NCI-H1694 treated with DMSO at 0.1 percent for 48 hours (cell line): ENCODE measurements at places on chromosomes 12 and 14.

GRCh38 chr12:128687851-128688250, 135.9 kb downstream of the SLC15A4 start:
- DNase-seq, result no peak

DNA sequence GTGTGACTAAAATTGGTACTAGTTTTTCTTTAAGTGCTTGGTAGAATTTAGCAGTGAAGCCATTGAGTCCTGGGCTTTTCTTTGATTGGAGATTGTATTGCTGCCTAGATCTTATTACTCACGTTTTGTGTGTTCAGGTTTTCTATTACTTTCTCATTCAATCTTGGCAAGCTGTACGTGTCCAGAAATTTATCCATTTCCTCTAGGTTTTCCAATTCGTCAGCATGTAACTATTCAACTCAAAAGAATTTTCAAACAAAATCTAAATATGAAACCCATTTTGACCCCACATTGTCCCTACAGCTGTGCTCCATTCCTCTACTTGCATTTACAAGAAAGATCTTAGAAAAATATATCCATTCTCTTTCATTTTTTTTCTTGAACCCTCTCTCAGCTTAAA, 1613.4 kb upstream of the SEL1L start:
- DNase-seq, result no peak

DNA sequence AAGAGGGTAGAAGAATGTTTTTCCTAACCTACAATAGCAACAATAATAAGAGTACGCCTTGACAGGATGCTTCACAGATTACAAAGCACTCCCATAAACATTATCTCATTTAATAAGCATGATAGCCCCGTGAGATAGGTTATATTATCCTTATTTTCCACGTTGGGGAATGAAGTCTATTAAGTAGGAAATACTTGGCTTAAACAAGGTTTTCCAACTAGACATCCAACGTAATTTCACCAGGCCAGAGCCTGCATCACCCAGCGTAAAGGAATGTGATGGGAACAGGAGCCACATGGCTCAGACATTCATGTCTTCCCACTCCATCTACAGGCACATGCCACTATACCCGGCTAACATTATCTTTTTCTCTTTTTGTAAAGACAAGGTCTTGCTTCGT, 223.4 kb upstream of the AMIGO2 start:
- no peak for DNase-seq

- DNase-seq, result no peak
These were observed 46.3 kb downstream of the PTPRQ start for GRCh38 chr12:80490329-80490728.

GRCh38 chr12:68040450-68041075, 51.3 kb downstream of the IFNG-AS1 start:
- DNase-seq, result peak; percentile 73

DNA sequence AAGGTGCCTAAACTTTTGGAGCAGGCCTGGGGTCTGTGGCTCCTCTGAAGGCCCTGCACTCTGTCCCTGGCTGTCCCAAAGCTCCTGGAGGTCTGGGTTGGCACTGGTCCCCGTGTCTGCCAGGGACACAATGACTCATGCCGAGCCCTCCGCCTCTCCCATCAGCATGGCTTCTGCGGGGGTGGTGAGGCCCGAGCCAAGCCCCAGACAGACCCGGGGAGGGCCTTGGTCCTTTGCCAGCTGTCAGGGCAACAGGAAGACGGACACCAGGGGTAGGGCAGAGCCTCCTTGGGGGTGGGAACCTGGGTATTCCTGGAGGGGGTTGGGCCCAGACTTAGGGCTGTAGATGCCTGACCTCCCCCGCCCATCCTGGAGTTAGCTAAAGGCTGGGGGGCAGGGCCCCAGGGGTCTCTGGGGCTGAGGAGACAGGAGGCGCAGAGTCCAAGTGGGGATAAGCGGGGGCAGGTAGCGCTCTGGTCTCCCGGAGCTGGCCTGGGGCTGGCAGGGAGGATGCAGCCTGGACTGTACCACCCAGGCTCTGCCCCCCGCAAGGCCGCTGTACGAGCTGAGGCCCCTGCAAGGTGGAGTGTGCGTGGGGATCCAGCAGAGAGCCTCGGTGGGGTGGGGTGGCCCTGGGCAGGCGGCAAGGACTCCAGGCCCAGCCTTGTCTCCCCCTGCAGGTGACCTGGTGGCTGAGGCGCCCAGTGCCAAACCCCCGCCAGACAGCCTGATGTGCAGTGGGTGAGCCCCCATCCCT, 16.4 kb upstream of the PUS1 start:
- DNase-seq, result no peak

DNA sequence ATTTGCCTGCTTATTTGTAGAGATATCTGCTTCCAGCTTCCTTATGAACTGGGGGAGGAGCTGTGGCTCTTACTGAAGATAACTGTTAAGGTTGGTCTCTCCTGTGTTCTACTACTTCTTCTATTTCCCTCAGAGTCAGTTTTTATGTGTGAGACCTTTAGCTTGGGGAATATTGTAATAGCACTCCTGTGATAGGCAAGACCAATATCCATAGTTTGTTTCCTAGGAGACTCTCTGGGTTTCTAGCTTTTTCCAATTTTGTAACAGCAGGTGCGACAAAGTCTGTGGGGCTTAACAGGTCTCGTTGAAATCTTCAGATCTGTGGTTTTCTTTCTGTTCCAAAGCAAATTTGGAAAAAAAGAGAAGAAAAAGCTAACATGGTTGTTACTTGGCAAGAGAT, at the start of gene OR10G3:
Gene OR10G3 (minus strand): TSS at position 101 of the 400 bp plus-strand sequence. CDS start 9,332 bp downstream, outside the sequence.
- DNase-seq, result no peak

DNA sequence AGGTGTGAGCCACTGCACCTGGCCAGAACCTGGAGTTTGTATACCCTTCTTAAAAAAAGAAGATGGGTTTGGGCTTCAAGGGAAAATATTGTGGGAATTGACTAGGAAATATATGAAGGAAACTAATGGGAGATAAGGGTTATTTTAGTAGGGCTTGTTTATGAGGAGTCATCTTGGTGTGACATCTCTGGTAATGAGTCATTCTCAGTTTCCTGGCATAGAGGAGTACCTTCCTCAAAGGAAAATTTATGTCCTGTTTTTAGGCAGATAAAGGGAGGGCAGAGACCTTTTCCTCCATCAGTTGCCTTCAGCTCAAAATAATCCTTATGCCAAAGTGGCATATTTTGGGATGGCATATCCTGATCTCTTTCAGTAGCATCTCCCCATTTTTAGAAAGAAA, 30.6 kb upstream of the NFKBIA start:
- DNase-seq, result no peak

DNA sequence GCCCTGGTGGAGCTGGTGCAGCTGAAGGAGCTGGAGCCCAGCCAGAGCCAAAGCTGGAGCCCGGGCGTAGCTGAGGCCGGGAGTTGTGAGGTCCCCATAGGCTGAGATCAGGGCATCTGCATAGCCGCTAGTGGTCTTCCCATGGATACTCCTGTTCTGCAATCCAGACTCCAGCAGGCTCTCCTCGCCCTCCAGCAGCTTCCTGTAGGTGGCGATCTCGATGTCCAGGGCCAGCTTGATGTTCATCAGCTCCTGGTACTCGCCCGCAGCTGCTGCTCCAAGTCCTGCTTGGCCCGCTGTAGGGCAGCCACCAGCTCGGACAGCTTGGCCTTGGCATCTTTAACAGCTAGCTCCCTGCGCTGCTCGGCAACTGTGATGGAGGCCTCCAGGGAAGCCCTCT, 966.1 kb downstream of the FSCB start:
- DNase-seq, result no peak

GRCh38 chr14:69441948-69442347, 42.6 kb upstream of the PLEKHD1 start:
- DNase-seq, result no peak

DNA sequence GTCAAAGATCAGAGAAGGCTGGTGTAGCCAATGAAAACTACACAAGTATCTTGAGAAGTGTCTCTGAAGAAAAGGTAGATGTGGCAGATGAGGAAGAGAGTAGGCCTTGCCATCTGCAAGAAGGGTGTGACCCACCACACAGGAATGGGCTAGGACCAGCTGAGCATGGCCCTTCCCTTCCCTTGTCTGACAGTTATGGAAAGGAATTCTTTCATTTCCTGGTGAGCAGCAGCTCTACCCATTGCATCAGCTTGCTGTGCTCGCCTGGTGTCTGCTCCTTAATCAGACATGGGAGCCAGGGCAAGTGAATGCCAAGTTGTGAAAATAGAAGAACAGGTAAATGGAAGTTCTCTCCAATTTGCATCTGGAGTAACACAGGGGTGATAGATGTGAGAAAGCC, 145.2 kb upstream of the KRR1 start:
- no peak for DNase-seq

GRCh38 chr14:24260026-24260779, 2.8 kb downstream of the TGM1 start:
- no peak for DNase-seq

DNA sequence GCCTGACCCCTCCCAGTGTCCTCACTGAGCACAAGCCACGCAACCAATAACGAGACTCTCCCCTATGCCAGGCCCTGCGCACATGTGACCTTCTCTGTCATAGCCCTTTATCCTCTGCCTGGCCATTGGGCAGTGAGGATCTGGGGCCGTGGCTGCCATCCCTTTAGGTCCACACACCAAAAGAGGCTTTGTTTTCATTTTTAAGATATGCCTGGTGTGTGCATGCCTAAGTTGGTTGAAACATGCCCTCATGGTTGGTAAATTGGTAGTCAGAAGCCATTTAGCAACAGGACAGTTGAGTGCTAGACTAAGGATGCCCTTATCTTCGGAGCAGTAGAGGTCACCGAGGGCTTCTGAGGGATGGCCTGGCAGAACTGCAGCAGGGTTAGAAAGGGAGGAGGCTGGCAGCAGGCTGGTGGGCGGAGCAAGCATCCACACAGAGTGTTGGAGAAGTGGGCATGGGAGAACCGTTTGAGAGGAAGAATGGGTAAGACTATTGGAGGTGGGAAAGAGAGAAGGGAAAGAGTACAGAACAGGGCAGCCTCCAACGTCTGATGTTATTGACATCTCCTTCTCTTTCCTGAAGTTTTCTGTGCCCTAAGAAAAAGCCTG, 75.1 kb downstream of the SLC24A4 start:
- no peak for DNase-seq

- DNase-seq, result no peak
These were observed 179.3 kb upstream of the TMEM260 start for GRCh38 chr14:56400109-56400825.

GRCh38 chr12:71130521-71131069, 27.2 kb downstream of the TSPAN8 start:
- DNase-seq, result no peak

DNA sequence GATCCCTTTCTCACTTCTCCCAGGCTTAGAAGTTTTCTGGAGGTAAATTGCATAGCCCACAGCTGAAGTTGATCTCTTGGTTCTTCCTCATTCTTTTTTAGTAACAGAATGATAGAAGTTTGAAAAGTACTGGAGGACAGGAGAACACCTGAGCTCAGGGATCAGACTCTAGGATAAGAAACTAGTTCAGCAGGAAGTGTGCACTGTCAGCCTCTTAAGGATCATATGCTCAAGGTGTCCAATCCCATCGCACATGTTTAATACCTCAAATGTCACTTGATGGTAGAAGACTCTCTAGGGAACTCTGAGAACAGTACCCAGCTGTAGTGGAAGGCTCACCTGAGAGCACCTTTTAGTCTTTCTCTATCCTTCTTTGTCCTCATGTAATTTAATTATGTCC, 14.7 kb upstream of the LIMA1 start:
- no peak for DNase-seq

GRCh38 chr14:69231486-69231885, 28.5 kb upstream of the GALNT16 start:
- no peak for DNase-seq

DNA sequence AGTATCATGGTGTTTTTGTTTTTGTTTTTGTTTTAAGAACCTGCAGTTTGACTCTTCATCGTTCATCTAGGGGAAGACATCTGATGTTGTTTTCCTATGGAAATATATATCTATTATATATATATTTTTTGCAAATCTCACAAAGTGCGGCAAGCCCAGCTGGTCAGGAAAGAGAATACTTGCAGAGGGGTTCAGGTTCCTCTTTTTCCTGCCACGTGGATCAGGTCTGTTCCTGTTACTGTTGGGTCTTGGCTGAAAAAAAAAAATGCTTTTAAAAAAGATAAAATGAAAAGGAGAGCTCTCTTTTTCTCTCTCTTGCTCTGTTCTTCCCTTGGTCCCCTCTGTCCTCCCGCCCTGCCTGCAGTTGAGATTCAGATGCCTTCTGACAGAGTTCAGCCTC, 179.4 kb upstream of the BCL2L14 start:
- no peak for DNase-seq

- no peak for DNase-seq
These were observed 120.7 kb upstream of the PTPRB start for GRCh38 chr12:70757830-70758493.

DNA sequence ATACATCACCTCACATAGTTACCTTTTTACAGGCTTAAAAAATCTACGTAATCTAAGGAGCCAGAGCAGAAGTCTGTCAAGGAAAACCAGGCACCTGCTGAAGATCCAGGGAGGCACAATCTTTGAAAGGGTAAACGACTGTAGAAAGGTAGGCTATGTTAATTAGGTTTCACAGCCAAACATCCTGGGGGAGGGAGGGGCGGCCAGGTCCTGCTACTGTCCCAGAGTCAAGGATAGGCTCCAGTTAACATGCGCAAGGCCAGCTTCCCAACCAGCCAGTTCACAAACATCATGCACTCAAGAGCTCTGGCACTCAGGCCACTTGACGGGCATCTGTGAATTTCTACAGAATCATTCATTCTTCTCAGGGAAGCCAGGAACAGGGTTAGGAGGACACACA, 22.9 kb downstream of the NIN start:
- DNase-seq, result no peak

GRCh38 chr12:124321556-124322270, 26.8 kb downstream of the RFLNA start:
- DNase-seq, result no peak

DNA sequence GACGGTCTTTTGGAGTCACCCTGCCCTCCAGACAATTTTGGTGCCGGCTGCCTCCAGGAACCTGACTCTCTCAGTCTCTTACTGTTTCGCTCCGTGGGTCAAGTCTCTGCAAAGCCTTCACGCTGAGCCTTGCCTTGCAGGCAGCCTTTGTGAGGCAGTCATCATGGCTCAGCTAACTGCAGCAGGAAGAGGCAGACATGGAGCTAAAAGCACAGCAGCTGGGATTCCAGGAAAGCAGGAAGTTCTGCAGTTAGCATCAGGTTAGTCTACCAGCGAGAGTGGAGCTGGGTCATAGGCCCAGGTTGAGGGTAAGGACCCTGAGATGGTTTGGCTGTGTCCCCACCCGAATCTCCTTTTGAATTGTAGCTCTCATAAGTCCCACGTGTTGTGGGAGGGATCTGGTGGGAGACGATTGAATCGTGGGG, 305.4 kb downstream of the PCNX1 start:
- DNase-seq, result no peak

- DNase-seq, result no peak
These were observed 47.7 kb downstream of the NOC4L start for GRCh38 chr12:132191715-132192553.

DNA sequence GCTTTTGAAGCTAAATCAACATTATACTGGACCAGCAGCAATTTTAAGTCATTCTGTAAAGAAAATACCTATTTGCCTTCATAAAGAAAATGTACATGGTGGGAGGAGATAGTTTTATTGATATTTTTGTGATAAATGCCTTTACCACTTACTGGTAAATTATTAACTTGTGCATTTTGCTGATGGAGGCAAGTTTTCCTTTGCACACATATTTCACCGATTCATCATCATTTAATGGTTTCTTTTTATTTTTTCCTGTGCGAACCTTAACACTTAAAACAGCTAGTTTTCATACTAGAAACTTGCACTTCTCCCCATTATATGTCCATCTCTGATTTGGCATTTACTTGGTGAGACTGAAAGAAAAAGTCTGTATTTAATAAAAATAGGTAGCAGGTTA, 239.3 kb downstream of the TRHDE start:
- DNase-seq, result no peak

GRCh38 chr12:81974762-81975161, 215.6 kb upstream of the PPFIA2 start:
- DNase-seq, result no peak
